ENCODE measurements at places on chromosomes 2 and 18. TPM values are rescaled to one million over a fixed set of nuclear protein-coding genes. Genes with fewer than 3 reads are reported as not detected.

The FBXO15 gene
- 2.0 TPM for total RNA-seq

The LYG2 gene
- not detected for total RNA-seq

The ELOA2 gene
- total RNA-seq = not detected

The CAPN14 gene
- 1.6 TPM for total RNA-seq

The TOGARAM2 gene
- not detected for total RNA-seq

The RAB31 gene
- total RNA-seq = 14.2 TPM

The NT5DC4 gene
- not detected for total RNA-seq

The CRACDL gene
- not detected for total RNA-seq

The SULT1C4 gene
- 7.5 TPM for total RNA-seq

The AGXT gene
- not detected for total RNA-seq

The GPBAR1 gene
- total RNA-seq = 0.12 TPM

The FN1 gene
- total RNA-seq = 3,498 TPM

The UNC80 gene
- not detected for total RNA-seq

The POTEE gene
- total RNA-seq = 0.67 TPM

The SRD5A2 gene
- total RNA-seq = not detected

The ATIC gene
- 55.3 TPM for total RNA-seq

Measured in Caki2 (cell line).